GM10248 (cell line): ENCODE measurements at places on chromosomes 6 and 20.

- no peak for DNase-seq
Measured at GRCh38 chr6:116012951-116013350, 47.7 kb downstream of the FRK start.

GRCh38 chr6:50271266-50271665, 221.5 kb upstream of the DEFB112 start:
- no peak for DNase-seq

DNA sequence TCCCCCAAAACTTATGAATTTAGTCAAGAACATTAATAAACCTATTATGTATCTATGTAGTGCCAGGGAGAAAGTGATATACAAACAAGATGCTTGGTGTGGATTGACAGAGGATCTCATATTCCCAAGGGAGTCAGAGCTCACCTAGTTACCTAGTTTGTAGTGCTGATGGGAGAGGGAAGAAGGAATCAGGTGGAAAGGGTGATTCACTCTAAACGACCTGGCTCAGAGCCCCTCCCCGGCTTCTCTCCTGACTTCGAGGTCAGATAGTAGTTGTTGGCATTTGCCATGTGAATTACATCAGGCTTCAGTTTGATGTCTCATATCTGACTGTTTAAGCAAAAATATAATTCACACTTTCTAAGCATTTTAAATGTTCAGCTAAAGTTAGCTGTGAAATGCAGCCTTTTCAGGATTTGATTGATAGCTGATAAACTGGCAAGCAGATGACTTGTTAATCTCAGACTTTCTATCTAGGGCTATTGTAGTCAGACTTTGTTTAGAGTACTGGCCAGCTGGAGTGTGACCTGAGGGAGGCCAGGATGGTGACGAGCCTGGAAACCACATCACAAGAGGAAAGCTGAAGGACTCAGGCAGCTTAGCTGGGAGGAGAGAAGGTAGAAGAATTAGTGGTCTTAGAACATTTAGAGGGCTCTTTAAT, 123.7 kb downstream of the AKAP7 start:
- DNase-seq = no peak

DNA sequence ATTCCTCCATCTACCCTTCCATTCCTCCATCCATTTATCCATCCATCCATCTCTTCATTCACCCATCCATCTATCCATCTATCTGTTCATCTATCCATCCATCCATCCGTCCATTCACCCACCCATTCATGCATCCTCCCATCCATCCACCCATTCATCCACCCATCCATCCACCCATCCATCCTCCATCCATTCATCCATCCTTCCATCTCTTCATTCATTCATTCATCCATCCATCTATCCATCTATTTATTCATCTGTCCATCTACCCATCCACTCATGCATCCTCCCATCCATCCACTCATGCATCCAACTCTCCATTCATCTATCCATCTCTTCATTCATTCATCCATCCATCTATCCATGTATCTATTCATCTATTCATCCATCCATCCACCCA, 380.9 kb downstream of the CDH4 start:
- no peak for DNase-seq

DNA sequence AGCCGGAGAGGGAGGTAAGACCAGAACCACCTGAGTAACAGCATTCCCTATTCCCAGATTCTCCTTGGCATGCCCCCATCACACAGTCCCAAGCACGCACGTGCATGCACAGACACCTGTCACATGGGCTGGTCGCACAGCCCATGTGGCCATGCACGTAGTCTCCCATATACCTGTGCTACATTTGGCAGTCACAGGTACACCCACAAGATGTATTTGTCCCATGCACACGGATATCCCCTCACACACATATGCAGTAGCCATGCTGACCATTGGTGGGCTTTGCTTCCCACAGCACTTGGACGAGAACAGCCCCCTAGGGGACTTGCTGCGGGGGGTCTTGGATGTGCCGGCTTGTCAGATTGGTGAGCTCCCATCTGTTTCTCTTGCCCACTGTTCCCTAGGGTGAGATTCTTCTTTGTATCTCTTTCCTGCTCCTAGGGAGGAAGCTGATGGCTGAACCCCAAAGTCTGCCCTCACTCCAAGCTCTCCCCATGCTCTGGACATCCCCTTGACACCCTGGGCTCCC, 31.9 kb downstream of the PLCG1 start:
- DNase-seq = no peak

- DNase-seq = no peak
Measured at GRCh38 chr6:52931351-52931750, 21.9 kb upstream of the GSTA3 start.

DNA sequence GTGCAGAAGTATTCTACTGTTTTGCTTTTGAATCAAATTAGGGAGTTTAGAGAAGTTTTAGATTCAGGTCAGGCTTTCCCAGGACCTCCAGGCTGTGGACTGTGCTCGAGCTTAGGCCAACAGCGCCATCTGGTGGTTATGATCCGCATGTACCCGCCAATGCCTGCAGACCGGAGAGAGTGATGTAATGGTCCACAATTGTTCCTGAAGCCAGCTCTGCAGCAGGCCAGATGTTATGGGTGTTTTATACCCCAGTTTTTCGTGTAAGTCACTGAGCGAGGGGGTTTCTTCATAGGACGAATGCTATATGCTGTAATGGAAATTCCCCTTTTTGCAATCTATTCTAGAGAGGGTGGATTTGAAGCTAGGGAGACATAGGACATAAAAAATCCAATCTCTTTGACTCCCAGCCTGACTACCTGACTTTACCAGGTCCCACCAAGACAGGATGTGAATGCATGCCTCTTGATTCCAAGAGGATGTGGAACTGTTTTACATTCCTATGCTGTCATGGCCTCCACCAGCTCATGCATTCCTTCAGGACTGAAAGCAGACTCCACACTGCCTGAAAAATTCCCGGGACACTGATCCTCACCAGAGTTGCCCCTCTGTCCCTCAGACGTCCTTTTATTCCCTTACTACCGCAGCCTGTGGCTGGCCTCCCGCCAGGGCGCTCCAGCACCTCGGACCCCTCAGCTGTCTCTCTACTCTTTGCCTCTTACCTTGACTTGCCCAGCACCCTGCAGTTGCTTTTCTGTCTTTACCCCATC, 41.2 kb upstream of the LY86 start:
- peak; percentile 83 for DNase-seq

- no peak for DNase-seq
Measured at GRCh38 chr6:73516514-73517489, 4.0 kb downstream of the EEF1A1 start.

GRCh38 chr6:120869397-120869796, 464.9 kb downstream of the TBC1D32 start:
- no peak for DNase-seq

GRCh38 chr6:50966532-50966931, 147.9 kb downstream of the TFAP2B start:
- DNase-seq = peak; percentile 42

- no peak for DNase-seq
Measured at GRCh38 chr6:111361648-111362047, 121.4 kb downstream of the REV3L start.

DNA sequence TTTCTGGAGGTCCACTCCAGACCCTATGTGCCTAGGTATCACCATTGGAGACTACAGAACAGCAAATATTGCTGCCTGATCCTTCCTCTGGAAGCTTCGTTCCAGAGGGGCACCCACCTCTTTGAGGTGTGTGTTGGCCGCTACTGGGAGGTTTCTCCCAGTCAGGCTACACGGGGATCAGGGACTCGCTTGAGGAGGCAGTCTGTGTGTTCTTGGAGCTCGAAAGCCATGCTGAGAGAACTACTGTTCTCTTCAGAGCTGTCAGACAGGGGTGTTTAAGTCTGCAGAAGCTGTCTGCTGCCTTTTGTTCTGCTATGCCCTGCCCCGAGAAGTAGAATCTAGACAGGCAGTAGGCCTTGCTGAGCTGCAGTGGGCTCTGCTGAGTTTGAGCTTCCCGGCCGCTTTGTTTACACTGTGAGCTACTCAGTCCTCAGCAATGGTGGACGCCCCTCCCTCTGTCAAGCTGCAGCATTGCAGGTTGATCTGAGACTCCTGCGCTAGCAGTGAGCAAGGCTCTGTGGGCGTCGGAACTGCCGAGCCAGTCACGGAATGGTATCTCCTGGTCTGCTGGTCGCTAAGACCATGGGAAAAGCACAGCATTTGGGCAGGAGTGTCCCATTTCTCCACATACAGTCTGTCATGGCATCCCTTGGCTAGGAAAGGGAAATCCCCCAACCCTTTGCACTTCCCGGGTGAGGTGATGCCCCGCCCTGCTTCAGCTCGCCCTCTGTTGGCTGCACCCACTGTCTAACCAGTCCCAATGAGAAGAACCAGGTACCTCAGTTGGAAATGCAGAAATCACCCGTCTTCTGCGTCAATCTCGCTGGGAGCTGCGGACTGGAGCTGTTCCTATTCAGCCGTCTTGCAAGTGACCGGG, 32.5 kb upstream of the ASCC3 start:
- DNase-seq = no peak

DNA sequence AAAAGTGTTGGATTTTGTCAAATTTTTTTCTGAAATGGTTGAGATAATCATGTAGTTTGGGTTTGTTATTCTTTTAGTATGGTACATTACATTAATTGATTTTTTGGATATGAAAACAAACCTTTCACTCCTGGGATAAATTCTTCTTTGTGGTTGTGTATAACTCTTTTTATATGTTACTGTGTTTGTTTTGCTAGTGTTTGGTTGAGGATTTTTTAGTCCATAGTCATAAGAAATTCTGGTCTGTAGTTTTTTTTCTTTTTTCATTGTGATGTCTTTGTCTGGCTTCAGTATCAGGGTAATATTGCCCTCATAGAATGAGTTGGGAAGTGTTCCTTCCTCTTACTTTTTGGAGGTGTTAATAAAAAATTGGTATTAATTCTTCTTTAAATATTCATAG, 122.2 kb upstream of the ATXN1 start:
- DNase-seq = no peak

DNA sequence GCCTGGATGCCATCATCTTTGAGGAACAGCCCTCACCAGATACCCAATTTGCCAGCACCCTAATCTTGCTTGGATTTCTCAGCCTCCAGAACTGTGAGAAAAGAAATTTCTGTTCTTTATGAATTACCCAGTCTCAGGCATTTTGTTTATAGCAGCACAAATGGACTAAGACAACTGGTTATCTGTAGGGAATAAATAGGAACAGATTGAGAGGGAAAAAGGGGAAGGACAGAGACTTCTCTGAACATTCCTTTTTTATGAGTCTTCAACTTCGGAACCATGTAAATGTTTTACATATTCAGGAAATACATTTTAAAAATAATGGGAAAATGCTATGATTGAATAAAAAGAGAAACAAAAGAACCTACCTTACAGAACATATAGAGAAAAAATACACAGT, 20.9 kb downstream of the KCTD20 start:
- no peak for DNase-seq

GRCh38 chr20:47927385-47927851, 142.1 kb upstream of the SULF2 start:
- no peak for DNase-seq

GRCh38 chr6:125640441-125641150, 108.8 kb upstream of the HEY2 start:
- no peak for DNase-seq

DNA sequence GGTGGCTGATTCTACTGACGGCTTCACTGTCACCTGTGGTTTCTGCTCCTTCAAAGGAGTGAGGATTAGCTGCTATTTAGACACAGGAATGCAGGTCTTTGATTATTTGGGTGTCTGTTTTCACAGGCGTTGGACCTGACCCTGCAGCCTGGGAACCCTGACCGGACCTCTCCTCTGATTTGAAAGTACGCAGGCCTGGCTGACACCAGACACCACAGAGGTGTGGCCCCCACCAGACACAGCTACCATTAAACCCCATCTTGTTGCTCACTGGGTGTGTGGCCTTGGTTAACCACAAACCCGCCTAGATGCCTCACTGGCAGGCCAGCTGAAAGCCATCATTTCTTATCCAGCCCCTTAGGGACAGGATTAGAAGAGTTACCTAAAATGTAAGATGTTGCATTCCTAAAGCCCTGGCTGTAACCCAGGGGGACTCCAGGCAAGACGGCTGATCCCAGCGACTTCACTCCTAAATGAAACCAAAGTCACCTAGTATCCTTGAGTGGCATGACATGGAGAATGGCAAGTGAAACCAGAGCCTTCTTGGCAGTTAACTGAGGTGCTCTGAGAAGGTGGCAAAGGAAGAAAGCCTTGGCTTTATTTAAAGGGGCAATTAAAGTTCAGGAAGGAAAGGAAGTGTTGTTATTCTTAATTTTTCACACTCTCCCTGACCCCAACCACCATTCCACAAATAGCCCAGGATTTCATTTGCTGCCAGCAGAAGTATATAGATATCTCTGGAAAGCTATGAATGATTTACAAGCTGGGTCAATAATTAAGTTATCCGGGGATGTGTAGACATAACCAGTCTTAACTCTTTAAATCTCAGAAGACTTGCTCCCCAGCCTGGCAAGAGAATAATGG, 169.9 kb downstream of the QRSL1 start:
- DNase-seq = no peak

DNA sequence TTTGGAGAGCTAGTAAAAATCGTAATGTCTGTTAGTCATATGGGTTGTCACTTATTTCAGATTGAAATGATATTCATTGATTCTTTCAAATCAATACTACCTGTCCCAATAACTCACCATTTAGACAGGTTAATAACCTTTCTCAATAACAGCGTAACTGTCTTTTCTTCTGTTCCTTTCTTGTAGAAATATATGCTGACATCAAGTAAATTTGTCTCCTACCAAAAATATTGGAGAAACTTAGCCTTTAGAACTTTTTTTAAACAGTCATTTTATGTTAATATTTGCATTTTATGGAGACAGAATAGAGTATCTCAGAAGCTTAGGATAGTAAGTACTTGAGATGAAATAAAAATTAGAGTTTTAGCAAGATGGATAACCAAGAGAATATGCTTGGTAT, 278.2 kb downstream of the UST start:
- DNase-seq = no peak

DNA sequence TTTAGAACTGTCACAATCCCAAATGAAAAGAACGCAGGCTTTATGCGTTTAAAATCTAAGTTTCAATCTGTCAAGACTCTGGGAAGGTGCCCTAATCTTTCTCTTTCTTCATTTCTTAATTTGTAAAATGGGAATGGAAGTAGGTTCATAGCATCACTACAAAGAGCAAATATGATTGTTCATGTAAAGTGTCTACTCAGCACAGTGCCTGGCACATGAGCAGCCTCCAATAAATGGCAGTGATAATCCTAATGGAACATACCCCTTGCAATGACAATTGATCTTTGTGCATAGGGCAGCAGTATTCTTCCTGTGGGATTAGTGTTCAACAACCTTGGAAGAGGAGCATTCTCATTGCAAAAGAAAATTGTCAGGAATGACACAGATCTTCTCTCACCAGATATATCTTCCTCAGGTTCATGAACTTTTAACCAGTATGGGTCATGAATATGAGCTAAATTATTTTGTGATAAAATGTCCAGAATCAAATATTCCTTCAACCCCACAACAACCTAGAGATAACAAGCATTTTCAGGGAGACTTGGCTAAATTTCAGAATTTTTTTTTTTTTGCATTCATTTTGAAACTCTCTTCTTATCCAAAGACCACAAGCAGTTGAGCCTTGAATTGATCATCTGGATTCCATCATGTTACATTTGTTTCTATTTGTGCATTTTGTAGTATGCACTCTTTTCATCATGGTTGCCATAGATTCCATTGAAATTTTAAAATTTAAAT, 149.1 kb downstream of the TBX18 start:
- no peak for DNase-seq
